ENCODE measurements at places on chromosomes 2 and 18.
A peak's percentile ranks its signal among the peaks of the same experiment; 100 is the strongest.

DNA sequence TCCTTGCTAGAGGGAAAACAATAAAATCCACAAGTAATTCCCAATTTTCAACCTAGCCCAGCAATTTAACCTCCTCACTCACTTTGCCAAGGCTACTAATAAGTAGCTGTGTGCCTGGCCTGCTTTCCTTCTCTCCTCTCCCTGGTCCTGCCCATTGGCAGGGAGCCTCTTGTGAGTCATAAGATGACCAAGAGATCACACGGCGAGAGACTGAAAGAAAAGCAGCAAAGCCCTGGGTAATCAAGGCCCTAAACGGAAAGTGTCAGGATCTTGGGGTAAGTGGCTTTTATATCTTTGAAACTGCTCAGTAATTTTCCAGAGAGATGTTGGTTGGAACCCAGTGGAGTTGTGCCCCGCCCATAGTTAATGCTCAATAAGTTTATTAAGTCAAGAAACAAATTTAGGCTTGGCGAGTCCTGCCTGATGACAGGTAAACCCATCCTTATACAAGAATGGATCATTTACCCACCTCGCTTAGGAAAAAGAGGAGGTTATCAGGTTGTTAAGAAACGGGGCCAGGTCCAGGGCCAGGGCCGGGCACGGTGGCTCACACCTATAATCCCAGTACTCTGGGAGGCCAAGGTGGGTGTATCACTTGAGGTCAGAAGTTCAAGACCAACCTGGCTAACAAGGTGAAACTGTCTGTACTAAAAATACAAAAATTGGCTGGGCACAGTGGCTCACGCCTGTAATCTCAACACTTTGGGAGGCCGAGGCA is 10.0 kb upstream of the ADAM17 start:
- DNase-seq, result no peak

DNA sequence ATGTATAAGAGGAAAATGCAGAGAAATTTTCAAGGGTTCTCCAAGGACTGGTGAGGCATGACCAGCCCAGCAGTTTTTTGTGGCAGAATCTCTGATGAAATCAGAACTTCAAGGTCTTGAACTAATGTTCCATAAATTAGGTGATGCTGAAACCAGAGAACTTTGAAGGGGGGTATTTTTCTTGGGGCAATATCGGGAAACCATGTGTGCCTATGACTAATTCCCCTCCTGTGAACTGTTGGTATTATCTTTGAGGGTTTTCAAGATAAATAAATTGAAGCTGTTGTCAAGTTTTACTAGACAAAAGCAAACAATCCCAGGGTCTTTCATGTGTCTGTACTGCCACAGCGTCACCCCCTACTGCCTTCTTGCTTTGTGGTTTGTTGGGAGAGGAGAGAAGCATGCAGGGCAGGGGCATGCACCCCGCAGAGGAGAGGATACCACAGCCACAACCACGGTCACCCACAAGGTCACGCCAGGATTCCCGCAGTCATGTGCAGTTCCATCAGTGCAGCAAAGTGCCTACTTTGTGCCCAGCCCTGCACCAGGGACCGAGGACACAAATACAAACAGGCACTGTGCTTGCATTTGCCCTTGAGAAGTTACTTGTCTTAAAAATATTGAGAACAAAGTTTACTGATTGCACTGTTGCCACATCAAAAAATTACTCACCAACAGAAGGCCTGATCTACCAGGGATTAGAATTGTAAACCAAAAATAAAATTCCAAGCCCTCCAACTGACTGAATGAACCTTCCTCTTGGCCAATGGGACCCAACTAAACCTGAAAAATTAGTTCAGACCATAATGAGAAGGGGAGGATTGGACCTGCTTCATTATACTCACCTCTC is 413.3 kb upstream of the TRIB2 start:
- no peak for DNase-seq

DNA sequence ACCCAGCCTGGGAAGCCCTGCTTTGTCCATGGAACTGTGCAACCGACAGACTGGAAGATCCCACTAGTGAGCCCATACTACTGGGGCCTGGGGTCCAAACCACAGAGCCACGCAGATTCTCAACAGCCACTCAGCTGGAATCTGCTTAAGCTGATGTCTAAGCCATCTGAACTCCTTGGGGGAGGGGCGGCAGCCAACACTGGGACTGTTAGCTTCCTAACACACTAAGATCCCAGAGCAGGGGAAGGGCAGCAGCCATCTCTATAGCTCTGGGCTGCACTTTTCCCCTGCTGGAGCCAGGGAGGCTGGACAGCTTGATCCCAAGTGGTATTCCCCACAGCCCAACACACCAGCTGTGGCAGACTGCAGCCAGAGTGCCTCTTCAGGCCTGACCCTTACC is 118.3 kb downstream of the RPRM start:
- no peak for DNase-seq

- peak; percentile 33 for DNase-seq
Measured at GRCh38 chr2:226793646-226794045, 6.0 kb downstream of the IRS1 start.

DNA sequence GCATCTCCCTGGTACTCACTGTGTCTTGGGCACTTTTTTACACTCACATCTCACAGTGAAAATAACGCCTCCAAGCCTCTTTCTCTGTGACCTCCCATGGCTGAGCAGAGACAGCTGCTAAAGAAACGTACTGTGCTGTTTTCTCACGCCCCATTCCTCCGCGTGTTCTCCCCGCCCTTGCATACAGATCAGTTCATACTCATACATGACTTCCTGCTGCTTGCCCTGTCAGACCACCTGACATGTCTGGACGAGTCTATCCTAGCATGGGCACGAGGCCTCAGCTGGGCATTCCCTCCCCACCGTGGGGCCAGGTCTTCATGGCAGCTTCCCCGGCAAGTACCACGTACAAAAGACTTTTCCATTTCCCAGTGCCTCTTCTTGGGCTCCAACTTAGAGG is 21.2 kb upstream of the IL1A start:
- DNase-seq, result no peak

- DNase-seq, result no peak
Measured at GRCh38 chr2:134532537-134532936, 186.3 kb downstream of the TMEM163 start.

DNA sequence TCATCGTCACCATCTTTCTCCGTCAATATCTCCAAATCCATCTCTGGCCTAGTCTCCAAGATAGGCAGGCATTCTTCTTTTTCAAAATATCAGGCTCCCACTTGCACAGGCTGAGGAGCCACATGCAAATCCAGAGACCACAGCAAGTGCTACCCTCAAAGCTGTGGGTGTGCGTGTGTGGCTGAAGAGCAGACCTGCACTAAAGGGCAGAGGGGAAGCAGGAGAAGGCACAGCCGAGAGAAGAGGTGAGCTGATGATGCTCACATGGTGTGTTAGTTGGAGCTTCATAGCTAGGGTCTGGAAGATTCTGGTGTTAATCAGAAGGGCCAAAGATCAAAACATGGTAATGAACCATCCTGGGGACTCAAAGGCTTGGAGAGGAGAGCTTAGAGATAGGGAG is 3.8 kb downstream of the SPEG start:
- no peak for DNase-seq

Measured in cerebellar cortex (tissue), 1 donor.